NCI-H2227 treated with DMSO at 0.1 percent for 48 hours (cell line): ENCODE measurements at places on chromosomes 7 and 10.

DNA sequence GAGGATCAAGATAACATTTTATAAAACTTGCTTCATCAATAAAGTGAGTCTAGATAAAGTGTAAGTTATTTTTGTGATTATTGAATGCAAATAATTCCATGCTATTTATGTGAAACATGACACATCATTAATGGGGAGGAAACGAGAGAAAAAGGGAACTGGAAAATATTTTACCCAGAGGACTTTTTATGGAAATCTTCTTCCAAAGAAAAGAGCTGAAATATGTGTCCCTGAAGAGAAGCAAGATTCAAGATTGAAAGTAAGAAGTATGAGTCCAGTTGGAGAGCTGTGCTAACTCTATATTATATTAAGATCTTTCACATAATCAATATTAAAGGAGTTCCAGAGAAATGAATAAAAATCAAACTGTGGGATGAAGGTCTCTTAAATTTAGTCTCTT, 1361.8 kb downstream of the GATA3 start:
- DNase-seq: no peak

DNA sequence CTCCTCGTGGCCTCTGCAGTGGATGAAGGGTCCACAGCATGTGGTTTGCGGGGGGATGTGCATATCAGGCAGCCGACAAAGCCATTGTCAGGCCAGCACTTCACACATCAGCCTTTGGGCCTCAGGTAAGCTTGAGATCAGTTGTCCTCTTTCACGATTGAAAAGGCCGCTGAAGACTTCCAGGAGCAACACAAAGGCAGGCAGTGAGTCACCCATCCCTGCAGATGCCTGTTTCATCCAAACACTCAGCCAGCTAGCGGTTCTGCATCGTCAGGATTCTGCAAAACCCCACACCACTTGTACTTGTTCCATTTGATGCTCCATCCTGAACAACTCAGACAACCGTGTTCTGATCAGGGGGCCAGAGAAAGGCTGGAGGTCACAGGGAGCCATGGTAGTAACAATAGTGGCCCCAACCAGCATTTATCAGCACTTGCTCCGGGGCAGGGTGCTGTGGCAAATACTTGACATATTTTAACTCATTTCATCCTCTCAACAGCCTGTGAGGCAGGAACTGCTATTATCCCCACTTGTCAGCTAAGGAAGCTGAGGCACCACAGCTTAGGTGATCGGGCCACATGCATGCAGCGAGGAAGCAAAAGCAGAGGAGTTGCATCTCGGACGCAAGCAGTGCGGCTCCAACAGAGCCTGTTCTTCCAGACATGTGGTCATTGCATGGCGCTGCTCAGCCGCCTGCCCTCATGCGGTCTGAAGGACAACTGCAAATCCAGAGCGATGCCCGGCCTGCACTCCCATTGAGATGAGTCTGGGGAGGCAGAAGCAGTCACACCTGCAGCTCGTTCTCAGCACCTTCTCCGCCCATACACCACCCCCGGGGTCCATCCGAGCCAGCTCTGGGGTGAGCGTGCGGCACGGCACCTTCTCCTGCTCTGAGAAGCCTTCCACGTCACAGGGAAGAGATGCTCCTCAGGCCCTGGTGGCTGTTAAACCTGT, 144.9 kb downstream of the PAXIP1 start:
- DNase-seq: no peak

DNA sequence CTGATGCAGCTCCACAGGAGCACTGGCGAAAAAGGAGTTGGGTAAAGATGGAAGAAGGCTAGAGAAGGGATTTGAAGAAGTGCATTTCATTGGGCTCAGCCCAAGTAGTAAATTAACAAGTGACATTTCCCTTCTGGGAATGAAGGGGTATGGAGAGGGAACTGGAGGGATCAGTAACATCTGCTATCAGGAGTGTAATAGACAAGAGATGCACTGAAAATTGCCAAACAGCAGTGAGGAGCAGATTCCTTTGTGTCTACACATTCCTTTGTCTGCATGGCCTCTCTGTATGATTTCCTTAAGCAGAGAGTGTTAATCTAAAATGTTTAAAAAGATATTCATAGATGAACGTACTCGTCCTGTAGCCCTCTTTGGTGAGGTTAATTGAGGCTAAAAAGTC, 148.2 kb upstream of the FERD3L start:
- DNase-seq: no peak

GRCh38 chr10:49527061-49527460, 11.9 kb downstream of the ERCC6 start:
- DNase-seq: no peak

GRCh38 chr10:11140963-11141362, 123.3 kb downstream of the CELF2 start:
- no peak for DNase-seq

- no peak for DNase-seq
Observed at GRCh38 chr7:20197837-20198236, 19.3 kb downstream of the MACC1 start.

DNA sequence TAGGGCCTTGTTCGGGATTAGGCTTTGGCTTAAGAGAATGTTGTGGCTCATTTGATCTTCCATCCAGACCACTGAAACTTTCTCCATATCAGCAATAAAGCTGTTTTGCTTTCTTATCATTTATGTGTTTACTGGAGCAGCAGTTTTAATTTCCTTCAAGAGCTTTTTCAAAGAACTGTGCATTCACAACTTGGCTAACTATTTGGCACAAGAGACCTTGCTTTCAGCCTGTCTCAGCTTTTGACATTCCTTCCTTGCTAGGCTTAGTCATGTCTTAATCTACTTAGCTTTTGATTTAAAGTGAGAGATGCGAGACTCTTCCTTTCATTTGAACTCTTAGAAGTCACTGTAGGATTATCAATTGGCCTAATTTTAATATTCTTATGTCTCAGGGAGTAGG, 19.1 kb upstream of the AKR1B1 start:
- DNase-seq: no peak

- DNase-seq: no peak
Observed at GRCh38 chr7:141700848-141701371, 1.1 kb downstream of the DENND11 start.
